ENCODE measurements at places on chromosomes 3 and 15.

GRCh38 chr3:149235599-149236424 lies 14.2 kb upstream of the CP start:
- DNase-seq, result no peak

GRCh38 chr3:11643605-11644087 lies at the start of gene VGLL4:
Gene VGLL4, minus strand, starts transcription at chr3:11643915. Its CDS starts 397 bp downstream, at chr3:11643518.
- DNase-seq, result peak; percentile 83

- DNase-seq, result no peak
Observed at GRCh38 chr15:41423979-41424659, 7.2 kb downstream of the RTF1 start.

DNA sequence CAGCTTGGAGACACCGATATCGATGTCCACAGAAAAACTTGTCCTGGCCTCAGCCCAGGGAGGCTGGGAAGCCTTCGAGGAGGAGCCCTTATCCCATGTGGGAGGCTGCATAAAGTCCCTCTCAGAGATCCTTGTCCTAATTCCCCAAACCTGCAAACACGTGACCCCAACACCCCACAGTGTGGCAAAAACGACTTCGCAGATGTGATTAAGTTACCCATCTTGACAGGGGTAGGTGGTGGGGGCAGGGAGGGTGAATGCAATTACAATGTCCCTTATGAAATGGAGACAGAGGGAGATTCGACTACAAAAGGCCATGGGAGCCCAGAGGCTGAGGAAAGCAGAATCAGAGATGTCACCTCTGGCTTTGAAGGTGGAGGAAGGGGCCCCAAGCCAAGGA lies 2.3 kb upstream of the TLR9 start:
- no peak for DNase-seq

- DNase-seq, result no peak
Observed at GRCh38 chr3:56054844-56055243, 413.4 kb downstream of the ERC2 start.

GRCh38 chr3:59153648-59154047 lies 103.8 kb upstream of the CFAP20DC start:
- no peak for DNase-seq

DNA sequence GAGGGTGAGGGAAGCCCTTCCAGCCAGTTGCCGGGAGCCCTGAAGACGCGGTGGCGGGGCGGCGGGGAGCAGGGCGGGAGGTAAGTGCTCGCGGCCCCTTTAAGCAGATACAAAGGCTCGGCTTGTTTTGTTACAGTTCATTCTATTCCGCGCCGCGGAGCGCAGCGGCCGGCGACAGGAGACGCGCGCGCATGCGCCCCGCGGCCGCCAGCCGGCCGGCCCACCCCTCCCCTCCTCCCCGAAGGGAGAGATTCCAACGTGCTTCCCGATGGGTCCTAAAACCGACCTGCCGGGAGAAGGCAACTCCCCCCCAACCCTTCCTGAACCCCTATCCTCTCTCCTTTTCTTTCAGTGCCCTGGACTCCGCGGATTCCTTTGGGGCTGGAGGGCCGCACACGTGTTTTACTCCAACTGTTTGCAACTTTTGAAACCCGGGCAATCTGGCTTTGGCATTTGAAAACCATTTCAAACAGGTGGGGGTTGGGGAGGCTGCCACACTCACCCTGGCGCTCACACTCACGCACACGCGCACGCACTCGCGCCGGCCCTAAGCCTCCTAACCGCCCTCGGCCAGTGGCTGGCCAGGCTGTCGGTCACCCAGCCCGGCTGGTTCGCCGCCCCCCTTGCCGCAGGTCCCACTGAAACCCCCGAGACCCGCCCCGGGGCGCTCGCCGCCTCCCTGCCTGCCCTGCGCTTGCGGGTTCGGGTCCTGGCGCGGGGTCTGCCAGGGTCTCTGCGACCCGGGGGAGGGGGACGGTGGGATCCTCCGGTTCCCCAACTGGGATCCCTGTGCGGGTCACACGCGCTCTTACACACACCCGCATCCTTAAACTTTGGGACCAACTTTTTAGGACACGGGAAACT lies at the start of gene MAGI1:
Gene MAGI1 (minus strand): TSS at position 193 of the 864 bp plus-strand sequence. CDS start 610 bp downstream, outside the sequence.
- DNase-seq, result peak; percentile 98

DNA sequence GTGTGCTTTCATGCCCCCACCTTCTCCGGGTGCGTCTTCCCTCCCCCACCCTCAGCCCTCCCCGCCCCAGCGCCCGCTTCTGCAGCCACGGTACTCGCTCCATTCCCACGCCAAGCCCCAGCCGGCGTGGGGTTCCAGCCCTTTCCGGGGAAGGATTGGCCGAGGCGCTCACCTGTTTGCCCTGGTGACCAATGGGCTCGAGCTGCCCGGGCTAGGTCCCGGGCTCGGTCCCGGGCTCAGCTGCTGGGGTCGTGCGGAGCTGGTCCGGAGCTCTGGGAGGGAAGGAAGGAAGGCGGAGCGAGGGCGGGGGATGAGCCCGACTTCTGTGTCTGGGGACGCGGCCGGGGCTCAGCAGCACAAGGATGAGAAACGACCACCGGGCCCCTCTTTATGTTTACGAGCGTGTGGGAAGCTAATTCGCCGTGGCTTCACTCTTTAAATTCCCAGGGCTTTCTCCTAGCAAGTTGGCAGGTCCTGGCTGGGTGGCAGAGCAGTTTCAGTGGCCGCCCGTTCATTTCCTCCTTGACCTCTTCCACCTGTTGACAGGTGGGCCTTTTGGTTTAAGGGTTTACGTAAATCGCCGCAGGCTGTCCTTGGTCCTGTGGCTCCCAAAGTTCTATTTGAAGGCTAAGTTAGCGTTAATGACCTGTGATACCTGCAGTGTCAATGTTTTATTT lies at the start of gene IGSF10:
Gene IGSF10 (minus strand): TSS at position 288 of the 677 bp plus-strand sequence. CDS start 2,352 bp downstream, outside the sequence.
- no peak for DNase-seq

DNA sequence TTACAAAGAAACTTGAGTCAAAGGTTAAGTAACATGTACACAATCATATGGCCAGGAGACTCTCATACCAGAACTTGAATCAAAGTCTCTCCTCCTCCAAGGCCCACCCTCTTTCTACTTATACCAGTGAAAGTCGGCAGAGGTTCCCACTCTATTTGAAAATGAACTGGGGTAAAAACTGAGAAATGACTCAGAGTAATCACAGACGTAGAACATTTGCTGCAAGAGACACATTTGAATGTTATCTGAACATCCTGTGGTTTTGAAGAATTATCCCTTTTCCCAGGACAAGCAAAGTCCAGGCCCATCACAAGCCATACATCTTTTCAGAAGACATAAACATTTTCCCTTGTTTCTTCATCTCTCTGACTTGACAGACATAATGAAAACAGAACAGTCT lies 55.8 kb downstream of the SHOX2 start:
- DNase-seq, result peak; percentile 15

GRCh38 chr15:70765504-70766281 lies 2.3 kb upstream of the UACA start:
- DNase-seq, result peak; percentile 72

DNA sequence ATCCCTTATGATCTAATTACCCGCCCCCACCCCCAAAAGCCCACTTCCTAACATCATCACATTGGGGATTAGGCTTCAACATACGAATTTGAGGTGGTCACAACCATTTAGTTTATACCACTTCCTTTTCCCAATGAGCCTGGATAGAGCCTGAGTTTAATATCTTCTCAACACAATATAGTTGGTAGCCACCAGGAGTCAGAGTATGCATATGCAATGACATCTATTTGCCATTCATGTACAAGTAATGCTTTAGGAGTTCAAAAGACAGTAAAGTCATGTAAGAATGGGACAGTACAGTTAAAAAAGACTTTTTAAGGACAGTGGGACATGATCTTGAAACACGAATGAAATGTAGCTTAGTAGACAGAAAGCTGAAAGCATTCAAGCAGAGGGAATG lies 172.4 kb downstream of the DCLK3 start:
- peak; percentile 33 for DNase-seq

DNA sequence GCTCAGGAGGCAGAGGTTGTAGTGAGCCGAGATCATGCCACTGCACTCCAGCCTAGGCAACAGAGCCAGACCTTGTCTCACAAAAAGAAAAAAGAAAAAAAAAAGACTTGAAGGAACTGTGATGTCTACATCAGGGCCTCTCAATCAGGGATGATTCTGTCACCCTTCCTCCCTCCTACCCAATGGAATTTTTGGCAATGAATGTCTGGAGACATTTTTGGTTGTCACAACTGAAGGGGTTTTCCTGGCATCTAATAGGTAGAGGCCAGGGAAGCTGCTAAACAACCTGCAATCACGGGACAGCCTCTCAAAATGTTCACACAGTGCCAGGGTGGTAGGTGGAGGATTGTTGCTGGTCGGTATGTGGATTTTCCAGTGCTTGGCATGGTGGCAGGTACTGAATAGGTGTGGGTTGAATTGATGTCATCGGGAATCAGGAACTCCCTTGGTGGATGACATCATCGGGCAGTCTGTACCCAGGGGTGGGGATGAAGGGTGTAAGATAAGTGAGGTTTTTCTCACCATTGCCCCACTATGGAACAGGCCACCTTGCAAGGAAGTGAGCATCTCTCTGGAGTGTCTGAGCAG lies 71.3 kb downstream of the MESD start:
- DNase-seq, result no peak

DNA sequence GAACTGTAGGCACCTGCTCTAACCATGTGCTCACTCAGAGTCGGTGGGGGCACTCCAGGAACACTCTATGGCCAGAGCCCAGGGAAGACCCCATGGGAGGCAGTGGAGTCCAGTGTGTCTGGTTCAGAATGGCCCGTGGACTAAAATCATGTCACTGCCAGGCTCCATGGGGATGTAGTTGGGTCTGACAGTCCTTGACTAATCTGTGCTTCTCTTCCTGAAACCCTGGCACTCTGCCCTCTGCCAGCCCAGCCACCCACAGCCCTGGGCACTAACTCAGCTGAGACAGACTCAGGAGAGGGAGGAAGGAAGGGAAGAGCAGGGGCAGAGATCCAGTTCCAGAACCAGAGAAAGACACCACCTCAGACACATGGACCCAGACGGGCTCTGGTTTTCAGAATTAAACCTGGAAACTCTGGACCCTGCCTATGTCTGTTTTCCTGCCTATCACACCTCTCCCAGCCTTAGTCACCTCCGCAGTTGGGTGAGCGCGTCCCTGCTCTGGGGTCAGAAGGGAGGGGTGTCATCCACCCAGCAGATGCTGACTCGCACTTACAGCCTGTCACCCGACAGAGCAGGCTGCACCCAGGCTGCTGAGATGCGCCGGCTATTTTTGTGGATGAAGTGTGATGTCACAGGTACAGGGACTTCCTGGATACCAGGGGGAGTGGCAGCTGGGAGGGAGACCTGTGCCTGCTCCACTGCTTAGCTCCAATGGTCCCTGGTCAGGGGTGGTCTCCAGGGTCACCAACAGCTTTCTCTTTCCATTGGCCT lies 56.8 kb upstream of the INSYN1 start:
- DNase-seq, result no peak

- peak; percentile 47 for DNase-seq
Observed at GRCh38 chr15:85337425-85338074, 42.9 kb upstream of the AKAP13 start.

- DNase-seq, result no peak
Observed at GRCh38 chr15:49901321-49901720, 217.7 kb downstream of the ATP8B4 start.

DNA sequence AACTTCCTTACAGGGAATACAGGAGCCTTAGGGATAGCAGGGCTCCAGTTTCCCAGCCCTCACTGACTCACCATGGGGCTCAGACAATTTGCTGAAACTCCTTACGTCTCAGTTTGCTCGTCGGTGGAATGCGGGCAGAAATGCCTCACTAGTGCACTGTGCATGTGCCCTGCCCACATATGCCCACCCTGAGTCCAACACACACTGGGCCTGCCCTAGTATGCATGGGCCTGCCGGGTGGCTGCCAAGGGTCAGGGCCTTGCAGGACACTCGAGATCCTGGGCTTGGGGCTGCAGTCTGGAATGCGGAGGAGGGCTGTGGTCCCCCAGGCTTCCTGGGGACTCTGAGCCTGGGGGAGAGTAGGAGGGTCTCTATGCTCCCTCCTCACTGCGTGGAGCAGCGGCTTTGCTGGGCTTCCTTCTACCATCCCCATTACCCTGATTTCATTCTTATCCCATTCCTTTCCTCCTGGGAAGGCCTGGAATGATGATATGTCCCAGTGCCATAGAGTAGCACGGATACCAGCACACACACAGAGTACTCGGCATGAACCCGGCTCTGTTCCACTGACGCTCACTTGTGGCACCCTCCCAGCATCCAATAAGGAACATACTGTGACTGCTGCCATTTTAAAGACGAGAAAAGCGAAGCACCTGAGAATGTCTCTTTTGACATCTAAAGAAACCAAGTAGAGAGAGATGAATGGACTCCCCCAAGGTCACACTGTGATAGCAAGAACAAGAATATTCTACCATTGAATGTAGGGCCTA lies 124.2 kb downstream of the ASB7 start:
- DNase-seq, result no peak

- no peak for DNase-seq
Observed at GRCh38 chr15:31274496-31275330, 51.9 kb upstream of the KLF13 start.

GRCh38 chr15:76954744-76955143 lies 23.2 kb downstream of the RCN2 start:
- DNase-seq, result no peak

DNA sequence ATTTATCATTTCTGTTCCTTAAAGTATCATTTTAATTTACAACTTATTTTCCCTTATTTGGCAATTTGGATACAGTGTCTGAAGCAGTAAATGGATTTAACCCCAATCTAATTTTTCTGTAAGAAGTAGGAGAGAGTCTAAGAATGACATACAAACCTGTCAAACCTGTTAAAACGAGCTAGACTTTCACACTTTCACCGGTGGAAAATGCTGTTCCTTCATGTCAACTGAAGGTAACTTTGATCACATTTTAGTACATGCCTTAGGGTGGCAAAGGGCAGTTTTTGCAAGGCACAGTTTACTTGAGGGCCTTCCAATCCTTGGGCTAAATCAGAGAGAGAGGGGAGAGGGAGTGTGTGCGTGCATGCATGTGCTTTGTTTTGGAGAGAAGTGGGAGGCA lies 221.4 kb downstream of the THSD4 start:
- no peak for DNase-seq

- no peak for DNase-seq
Observed at GRCh38 chr3:31918179-31919150, 62.6 kb downstream of the OSBPL10 start.

GRCh38 chr3:37375184-37376127 lies 201.1 kb upstream of the LRRFIP2 start:
- no peak for DNase-seq

GRCh38 chr3:59406943-59407342 lies 357.1 kb upstream of the CFAP20DC start:
- DNase-seq, result no peak

- DNase-seq, result peak; percentile 78
Observed at GRCh38 chr3:187319699-187320302, 28.3 kb upstream of the MASP1 start.

- DNase-seq, result no peak
Observed at GRCh38 chr3:170387950-170388349, 30.4 kb downstream of the SKIL start.

GRCh38 chr15:79977431-79978054 lies 6.5 kb upstream of the BCL2A1 start:
- no peak for DNase-seq

DNA sequence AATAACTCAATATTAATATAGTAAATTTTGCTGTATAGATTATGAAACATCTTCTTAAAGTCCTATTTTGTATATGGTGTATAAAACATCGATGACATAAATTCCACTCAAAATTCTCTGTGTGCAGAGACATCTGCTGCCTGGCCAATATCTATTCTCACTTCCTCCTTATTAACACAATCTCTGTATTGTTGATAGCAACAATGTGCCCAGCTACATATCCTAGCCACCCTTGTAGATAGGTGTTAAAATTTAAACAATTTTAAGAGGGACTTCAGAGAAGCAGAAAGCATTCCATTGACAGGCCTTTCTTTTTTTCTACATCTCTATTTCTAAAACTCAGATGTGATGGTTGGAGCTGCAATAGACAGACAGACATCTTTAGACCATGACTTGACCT lies 72.3 kb downstream of the FGF12 start:
- DNase-seq, result no peak

Measured in foreskin fibroblast (primary cell).